Right hindlimb (tissue), 1 donor: ENCODE measurements at places on chromosomes 16 and 17.

- no peak for DNase-seq
These were observed 227.8 kb downstream of the ABCC12 start for GRCh38 chr16:47928008-47928407.

DNA sequence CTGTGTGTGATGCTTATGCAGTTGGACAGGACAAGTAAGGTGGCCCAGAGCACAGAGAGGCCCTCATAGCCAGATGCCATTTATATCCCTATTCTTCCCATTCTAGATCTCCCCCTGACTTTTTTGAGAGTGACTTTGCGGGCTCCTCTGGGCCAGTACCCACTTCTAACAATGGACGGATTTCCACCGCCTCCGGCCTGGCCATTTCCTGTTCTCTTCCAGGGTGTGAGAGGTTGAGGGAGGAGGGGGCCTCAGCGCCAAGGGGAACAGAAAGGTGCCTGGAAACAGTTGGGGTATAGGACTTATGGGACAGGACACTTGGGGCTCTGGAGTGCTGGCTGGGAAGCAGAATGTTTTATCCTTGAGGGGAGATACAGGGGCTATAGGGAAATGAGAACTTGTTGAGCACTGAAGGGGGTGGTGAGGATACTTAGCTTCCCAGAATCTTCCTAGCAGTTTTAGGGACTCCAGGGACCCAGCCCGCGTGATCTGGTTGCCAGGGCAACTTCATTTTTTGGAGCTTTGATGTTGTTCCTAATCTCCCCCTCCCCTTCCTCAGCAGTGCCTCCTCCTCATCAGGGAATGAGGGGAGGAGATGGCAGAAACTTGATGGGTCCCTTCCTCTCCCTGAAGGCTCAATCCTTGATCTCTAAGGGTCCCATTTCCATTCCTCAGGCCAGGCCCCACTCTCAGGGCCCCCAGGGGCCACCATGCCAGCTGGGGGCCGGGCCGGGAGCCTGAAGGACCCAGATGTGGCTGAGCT, 3.6 kb downstream of the TAOK2 start:
- no peak for DNase-seq

GRCh38 chr16:78099271-78100111, at the start of gene WWOX:
Gene WWOX (plus strand): TSS chr16:78099654.
- DNase-seq: peak; percentile 99

GRCh38 chr16:66911112-66911511, 7.6 kb downstream of the CDH16 start:
- no peak for DNase-seq

- no peak for DNase-seq
These were observed 52.3 kb downstream of the ABCC1 start for GRCh38 chr16:16001596-16002255.

GRCh38 chr16:71540-72401, 660 bp downstream of the RHBDF1 start:
- peak; percentile 86 for DNase-seq

- no peak for DNase-seq
These were observed 5.5 kb downstream of the TMEM132E start for GRCh38 chr17:34584805-34585416.

DNA sequence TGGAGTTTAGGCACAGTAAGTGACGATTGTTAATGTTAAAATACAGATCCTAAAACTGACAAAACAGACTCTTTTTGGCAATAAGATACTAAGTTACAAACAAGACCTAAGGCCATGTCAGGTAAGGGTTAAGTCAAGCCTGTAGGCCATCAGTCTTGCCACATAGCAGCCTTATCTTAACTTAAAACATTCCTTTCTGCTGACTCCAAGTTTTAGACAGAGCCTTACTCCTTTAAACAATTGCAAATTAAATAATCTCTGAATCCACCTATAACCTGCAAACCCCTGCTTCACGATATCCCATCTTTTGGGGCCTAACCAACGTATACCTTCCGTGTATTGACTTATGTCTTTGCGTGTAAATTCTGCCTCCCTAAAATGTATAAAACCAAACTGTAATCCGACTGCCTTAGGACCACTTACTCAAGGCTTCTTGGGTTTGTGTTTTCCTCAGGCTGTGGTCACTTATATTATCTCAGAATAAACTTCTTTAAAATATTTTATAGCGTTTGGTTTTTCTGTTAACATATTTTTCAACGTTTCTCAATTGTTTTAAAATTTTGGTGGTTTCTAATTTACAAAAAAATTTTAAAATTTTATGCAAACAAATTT, 64.4 kb downstream of the EFCAB5 start:
- DNase-seq: no peak

GRCh38 chr17:48244814-48245213, 137.2 kb downstream of the SNX11 start:
- no peak for DNase-seq

DNA sequence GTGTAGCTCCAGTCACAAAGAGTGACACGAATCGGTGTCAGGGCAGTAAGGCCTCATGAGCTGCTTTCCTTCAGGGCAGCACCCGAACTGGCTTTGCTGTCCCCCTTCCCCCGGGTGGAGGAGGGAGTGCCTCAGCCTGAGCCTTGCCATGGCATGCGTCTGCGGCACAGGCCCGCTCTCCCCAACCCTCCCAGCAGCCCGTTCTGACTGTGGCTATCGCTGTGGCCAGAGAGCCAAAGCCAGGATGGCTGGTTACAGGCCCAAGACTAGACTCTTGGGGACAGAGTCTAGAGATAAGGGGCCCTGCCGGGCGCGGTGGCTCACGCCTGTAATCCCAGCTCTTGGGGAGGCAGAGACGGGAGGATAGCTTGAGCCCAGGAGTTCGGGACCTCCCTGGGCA, 25.9 kb downstream of the CLUH start:
- no peak for DNase-seq

DNA sequence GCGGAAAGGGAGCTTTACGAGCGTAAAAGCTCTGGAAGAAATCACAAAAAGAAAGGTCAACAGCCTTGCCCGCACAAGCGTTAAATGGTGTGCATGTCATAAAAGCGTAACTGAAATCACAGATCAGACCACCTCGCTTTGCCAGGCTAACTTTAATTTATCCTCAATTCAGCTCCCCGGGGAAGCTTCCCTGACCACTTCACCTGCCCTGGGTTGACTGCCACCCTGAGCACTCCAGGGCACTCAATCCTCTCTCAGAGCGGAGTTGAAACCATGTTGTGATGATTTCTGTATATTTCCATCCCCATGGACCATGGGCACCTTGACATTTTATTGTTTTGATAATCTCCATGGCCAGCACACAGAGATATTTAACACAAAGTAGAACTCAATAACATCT, 16.1 kb upstream of the NAGS start:
- no peak for DNase-seq

DNA sequence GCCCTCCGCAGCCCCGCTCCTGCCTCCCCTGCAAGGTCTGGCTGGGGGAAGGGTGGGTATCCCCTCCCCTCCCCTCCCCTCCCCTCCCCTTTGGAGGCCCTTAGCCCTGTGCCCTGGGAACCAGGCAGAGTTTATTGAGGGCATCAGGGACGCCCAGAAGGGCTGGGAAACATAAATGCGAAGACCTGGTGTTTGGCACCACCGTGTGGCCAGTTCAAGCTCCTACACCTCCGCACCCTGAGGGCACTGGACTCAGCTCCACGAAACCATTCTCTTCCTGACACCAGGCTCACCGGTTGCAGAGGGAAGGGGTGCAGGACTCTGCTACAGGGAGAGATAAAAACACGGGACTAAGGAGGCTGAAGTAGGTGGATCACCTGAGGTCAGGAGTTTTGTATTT, 1.0 kb upstream of the AIPL1 start:
- peak; percentile 59 for DNase-seq

GRCh38 chr16:12099451-12100123, 123.1 kb downstream of the SNX29 start:
- DNase-seq: no peak

DNA sequence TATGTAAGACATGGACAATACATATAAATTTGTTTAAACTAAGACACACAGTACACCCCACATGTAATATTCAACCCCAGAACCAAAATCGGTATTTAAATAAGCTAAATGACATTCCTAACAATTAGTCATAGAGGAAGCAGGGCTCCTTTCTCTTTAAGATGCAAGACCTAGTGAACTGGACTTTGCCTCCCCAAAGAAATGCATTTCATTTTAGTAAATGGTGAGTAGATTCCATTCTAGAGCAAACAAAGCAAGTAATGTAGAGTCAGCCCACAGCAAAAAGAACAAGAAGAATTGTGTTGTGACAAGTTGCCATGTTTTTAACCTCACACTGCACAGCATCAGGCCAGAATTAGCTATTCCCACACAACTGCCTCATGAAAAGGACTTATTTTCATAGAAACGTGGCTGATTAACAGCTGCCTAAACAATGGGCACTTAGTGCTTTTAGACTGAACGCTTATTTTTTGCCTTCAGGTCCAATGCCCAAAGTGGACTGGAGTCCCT, 14.4 kb downstream of the DNAJC7 start:
- DNase-seq: no peak

GRCh38 chr17:81556175-81556691, 4.1 kb upstream of the FAAP100 start:
- no peak for DNase-seq

DNA sequence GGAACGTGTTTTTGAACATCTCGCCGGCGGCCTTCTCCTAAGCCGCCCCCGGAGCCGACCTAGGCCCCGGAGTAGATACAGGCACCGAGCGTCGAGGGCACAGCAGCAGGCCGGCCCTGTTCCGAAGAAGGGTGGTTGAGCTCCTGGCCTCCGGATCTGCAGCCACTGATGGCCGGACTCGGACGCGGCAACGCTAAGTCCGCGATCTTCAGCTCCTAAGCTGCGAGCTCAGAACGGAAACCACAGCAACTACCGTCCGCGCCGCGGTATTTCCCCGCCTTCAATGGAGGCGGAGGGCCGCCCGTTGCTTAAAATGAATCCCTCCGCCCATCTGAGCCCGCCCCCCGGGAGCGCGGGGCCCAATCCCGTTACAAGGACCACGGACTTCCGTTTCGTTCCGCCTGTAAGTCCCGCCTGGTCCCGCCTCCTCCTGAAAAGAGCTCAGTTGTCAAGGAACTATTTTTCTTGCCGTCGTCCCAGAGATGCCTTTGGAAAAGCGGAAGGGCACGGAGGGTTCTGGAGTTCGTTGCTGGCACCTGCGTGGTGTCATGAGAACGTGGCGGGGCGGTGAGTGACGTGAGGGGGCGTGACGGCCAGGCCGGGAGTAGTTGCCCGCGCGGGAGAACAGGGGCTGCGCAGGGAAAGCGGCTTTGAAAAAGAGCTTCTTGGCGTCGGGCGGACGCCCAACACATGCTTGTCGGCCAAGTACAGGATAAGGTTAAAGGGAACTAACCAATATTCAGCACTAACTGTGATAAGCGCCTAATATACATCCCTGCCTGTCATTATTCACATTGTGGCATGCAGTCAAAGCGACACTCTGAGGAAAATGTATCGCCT, at the start of gene CFAP20:
Gene CFAP20 (minus strand): TSS at position 285 of the 840 bp plus-strand sequence. CDS start 266 bp downstream, at position 19.
- peak; percentile 99 for DNase-seq

GRCh38 chr16:86771506-86772460, 193.4 kb downstream of the FOXL1 start:
- no peak for DNase-seq

DNA sequence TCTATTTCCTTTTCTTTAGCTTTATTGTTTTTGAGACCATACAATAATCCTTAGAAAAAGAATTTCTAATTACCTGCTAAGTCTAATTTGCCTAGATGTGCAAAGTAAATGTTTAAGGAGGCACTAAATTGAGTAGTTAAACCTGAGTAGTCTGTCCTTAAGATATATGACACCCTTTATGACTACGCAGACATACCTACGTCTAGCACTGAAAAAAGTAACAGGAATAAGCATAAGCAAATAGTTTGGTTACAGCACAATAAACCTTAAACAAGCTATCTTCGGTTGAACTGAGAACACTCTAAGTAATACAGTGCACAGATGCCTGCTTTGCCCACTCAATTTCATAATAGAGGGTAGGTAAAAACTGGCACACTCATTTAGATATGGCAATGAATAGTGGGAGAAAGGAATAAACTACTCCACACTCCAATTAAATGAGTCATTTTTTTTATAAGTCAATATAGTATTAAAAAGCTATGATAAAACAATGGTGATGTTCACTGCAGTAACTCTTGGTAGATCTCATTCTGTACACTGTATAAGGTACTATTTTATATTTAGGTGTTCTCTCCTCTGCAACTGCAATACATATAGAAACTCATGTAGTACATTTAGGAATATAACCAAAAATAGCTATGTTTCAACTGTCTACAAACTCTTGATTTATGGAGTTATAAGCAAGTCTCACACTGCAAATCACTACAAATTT, 19.7 kb upstream of the INTS2 start:
- no peak for DNase-seq

DNA sequence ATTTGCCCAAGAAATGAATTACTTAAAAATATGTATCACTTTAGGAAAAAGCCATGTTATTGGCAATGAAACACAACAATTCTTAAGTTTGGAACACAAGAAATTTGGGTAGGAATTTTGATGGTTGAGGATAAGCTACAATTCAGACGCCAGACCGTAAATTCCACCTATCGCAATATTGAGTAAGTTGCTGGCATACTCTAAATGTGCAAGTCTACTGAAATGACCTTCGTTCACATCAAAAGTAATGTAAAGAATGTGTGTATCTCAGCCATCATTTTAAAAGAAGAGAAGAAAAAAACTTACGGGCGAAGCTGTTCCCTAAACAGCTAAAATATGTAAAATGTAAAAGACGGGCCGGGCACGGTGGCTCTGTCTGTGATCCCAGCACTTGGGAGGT, 33.4 kb downstream of the UBE2G1 start:
- no peak for DNase-seq

DNA sequence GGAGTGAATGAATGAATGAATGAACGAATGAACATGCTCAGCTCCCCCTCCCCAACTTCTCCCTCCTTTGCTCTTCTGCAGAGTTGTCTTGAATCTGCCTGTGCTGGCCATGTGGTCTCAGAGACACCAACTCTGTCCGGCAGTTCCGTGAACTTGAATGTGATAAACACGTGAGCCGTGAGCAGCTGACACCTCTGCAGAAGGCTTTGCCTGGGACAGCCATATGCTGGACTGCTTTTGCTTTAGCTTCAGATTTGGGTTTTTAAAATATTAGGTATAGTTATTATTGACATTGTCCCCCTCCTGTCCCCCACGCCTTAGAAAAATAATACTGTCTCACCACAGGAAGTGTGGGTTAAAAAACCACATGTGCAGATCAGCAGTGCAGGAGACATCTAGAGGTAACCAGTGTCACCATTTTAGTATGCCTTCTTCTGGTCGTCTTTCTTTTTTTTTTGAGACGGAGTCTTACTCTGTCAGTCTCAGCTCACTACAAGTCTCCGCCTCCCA, 83.8 kb downstream of the ABCC1 start:
- DNase-seq: no peak

GRCh38 chr16:24188021-24188542, 68.1 kb upstream of the CACNG3 start:
- no peak for DNase-seq

GRCh38 chr16:65235339-65236177, 113.7 kb upstream of the CDH11 start:
- no peak for DNase-seq
